ENCODE measurements at places on chromosomes 1 and 21.
A peak's percentile ranks its signal among the peaks of the same experiment; 100 is the strongest.

DNA sequence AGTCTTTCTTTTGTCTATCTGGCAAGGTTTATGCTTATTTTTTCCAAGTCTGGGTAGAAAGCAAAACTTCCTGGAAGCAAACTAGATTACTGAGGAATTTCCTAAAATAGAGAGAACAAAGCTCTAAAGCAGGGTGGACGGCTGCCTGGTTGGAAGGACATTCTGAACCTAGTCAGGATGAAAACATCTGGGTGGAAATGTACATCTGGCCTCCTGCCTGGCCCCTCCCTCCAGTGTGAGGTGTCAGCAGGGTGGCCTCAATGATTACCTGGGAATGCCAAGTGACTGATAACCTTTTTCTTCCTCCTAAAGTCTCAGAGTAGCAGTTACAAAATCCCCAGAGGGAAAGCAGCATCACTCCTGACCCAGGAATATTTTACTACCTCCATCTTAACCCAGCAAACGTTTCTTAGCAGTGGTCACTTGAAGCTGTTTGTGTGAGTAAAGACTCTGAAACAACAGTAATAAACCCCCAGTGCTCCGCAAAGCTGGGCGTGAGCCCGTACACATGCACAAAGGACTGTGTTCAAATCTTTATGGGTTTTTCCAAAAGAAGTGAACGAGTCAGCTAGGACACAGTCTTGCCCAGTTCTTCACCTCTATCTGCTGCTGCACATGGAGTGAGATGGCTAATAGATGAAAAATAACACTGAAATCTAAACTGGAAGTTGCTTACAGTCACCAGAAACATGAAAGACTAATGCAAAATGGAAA is 18.9 kb downstream of the ANGPTL7 start:
- DNase-seq: no peak

DNA sequence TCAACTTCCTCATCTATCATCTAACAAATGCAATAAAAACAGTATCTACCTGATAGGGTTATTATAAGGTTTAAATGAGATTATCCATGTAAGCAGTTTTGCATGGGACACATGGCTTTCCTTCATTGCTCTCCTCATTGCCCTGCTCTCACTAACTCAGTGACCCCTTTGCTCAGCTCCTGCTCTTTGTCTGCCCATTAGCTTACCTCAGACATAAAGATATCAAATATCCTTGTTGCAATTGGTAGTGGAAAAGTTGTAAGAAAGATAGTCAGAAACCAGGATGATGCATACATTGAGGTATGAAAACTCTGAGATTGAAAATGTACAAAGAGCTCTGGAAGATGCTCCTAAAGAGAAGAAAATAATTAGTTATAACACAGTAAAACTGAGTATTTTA is 89.8 kb downstream of the EVI5 start:
- no peak for DNase-seq

GRCh38 chr1:164518692-164519332 is 40.2 kb upstream of the PBX1 start:
- no peak for DNase-seq

- no peak for DNase-seq
These were observed 39.1 kb upstream of the ENAH start for GRCh38 chr1:225691861-225692516.

DNA sequence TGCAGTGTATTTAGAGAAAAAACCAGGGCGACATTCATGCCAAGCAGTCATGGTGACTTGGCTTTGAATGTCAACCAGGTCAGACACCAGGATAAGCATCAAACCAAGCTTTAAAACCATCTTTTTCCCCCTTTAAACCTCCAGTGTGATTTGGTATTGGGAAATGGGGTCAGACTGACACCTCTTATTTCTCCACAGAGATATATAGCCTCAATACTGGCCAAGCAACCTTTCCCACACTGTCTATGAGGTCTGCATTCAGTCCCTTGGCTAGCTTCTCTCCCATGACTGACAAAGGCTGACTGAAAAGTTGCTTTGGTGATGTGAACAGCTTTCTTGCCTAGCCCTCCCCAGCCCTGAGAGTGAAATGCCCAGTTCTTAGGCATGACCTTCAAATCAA is 21.7 kb downstream of the GPR3 start:
- no peak for DNase-seq

DNA sequence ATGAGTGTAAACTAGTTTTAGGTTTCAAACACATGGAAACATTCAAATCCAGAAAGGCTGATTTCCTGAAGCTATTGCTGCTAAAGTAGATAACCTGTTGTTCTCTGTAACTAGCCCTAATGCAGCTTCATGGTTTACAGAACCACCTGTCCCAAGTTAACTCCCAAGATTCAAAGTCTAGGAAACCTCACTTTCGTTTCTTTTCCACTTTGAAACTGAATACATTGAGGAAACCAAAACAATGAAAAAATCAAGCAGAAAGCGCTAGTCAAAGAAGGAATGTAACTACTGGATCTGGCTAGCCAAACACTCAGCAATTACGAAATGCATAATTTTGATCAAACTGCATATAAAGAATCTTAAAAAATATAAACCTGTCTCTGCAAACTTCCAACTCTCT is 17.8 kb downstream of the SLC16A1 start:
- DNase-seq: no peak

- no peak for DNase-seq
These were observed 24.3 kb upstream of the PLEKHG5 start for GRCh38 chr1:6515771-6516170.

DNA sequence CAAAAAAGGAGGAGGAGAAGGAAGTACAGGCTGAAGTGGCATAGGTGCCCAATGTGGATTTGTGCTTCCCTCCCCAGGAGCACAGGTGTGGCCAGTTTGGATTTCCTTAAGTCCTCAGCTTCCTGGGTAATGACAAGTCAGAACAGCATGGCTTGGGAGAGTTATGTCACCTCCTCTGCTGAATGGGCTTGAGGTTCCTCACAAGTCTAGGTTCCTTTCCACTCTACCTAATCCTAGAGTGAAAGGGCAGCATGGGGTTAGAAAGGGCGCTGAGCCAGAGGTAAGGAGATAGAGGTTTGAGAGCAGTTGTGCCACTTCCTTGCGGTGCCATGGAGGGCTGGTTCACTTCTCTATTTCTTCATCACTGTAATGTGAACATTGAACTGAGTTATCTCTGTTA is 35.5 kb upstream of the IL20 start:
- no peak for DNase-seq

DNA sequence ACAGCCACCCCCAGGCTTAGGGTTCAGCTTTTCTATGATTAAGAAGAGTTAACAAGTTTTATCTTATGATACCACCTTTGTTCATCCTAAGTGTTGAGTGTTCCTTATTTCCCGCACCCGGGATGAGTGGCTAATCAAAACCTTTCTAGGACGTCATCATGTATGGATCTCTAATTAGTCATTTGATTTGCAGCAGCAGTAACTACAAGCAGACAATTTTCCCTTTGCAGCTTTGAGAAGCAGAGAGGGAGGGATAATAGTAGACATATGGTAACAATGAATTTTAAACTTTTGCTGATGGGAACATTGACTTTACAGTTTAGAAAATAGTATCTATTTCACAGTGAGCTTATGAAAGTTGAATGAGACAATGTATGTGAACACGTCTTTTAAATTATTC is 30.8 kb upstream of the SLC35F3 start:
- DNase-seq: no peak

- no peak for DNase-seq
These were observed 123.9 kb downstream of the GLIS1 start for GRCh38 chr1:53615101-53615500.

DNA sequence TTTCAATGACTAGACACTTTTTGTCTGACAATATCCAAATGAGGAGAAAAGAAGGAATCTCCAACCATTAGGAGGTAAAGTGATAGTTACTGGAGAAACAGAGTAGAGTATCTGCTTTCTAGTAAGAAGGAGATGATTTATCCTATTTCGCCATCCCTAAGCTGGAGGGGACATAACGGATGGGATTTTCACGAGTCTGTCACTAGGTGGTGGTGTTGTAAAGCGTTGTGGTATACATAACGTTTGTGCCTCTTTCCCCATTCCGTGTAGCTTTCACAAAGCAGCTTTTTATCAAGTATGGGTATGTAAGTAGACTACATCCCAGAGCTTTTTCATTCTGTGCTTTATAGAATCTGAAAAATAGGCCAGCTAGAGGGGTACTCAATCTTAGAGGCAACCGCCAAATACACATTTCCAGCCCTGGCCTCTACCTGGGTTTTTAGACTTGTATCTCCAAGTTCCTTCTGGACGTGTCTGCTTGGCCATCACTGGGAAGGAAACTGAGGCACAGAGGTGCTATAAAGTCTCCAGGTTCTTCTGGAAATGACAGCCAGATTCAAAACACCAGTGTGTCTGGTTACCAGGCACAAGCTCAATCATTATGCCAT is 33.3 kb upstream of the FAM3B start:
- peak; percentile 71 for DNase-seq

DNA sequence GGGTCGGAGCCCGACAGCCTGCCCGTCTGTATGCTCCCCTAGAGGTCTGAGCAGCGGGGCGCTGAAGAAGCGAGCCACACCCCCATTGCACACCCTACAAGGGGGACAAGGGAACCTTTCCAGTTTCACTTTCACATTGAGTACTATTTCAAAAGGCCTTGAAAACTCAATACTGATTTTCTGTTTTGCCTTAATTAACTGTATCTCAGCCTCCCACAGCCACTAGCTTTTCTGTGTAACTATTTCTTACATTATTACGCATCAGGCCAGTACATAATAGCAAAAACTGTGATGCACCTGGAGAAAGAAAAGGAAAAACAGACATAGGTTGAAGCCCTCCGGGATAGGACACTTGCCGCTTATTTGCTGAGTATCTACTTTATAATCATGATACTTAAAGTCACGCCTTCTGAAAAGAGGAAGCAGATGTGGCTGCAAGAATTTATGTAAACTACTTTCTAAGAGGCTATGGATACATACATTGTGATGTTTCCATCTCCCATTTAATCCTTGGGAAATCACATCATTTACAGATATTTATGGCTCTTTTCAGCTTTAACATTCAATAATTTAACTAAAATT is 1719.5 kb downstream of the MRPL39 start:
- DNase-seq: peak; percentile 55

GRCh38 chr1:238052496-238053266 is 162.0 kb upstream of the ZP4 start:
- DNase-seq: no peak

DNA sequence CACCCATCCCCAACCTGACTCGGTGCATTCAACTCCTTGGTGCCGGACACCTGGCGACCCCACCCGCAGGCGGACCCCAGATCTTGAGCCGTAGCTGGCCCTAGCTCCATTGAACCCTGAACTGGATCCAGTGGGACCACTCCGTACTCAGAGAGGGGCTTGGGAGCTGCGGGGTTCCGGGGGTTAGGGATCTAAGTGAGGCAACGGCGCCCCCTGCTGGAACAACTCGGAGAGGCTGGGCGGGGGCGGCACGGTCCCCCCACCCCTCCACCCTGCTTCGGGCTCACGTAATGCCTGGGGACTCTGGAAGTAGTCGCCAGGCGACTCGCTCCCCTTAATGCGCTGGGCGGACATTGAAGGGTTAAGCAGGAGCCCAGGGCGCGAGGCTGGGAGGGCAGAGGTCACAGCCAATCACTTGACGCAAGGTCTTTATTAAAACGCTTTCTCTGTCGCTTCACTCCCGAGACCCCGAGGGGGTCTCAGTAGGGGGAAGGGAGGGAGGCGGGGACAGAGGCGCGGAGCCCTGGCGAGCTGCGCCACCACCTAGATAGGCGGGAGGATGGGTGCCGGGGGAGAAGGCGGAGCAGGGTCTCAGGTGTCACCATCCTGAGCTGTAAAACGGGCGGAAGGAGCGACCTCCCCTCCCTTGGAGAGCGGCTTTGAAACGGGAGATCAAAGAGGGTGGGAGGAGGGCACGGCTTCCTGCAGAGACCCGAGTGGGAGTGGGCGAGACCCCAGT is 704 bp upstream of the CRABP2 start:
- DNase-seq: peak; percentile 70

DNA sequence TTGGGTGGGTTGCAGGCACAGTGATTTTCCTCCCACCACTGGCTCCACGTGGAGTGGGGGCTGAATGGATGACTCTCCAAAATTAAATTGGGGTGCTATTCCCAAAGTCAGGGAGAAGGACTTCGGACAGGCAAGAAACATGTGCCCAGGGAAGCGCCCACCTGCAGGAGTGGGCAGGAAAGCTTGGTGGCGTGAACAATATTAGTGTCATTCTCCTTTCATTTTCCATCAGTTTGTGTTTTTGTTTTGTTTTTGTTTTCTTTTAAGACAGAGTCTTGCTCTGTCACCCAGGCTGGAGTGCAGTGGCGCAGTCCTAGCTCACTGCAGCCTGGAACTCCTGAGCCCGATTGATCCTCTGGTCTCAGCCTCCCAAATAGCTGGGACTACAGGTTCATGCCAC is 30.1 kb downstream of the TOMM20 start:
- DNase-seq: no peak

DNA sequence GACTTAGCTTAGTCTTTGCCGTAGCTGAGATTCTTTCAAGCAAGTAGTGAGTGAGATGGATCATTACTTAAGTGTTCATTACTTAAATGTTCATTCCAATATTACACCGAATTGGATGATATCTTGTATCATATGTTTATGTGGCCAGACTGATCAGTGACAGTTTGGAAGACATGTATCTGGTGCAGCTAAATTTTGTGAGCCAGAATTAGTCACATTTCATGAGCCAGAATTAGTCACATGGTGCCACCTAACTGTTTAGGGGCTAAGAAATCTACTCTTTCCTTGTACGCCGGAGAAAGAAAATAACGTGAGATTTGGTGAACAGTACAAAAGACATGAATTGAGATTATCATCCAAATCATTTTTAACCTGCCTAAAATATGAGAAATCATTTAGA is 355.6 kb downstream of the USP25 start:
- DNase-seq: no peak

DNA sequence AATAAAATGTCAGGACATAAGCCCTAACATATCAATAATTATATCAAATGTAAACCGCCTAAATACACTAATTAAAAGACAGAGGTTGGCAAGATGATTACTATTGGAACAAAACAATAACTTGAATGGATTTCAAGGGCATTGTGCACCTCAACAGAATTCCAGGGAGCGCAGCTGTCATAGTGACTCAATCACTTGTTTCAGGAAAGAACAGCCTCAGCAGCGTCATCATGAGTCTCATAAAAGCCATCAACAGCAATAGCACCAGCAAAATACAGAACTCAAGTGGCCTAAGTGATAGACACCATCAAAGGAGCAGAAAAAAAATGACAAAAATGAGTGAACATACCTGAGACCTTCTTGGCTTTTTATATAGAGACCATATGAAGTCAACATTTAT is 632.7 kb upstream of the NR5A2 start:
- no peak for DNase-seq

- no peak for DNase-seq
These were observed 263.1 kb downstream of the KCNJ6 start for GRCh38 chr21:37653201-37653600.

- no peak for DNase-seq
These were observed 129.4 kb upstream of the EDN2 start for GRCh38 chr1:41613689-41614574.

GRCh38 chr1:72037745-72038343 is 244.5 kb downstream of the NEGR1 start:
- DNase-seq: no peak

DNA sequence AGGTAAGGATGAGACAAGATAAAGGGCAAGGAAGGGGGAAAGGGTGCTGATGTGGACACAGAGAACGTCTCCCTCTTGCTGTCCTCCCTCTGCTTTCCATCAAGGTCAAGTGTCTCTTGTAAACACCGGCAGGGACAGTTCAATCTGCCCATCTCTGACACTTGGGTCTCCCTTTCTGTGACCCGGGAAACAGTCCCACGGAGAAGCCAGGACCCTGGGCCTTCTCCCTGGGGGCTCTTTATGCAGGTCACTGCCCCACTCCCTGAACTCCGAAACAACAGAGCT is 254.3 kb downstream of the LTN1 start:
- no peak for DNase-seq
